Common myeloid progenitor, CD34-positive (primary cell): ENCODE measurements at places on chromosomes 16 and 17.

DNA sequence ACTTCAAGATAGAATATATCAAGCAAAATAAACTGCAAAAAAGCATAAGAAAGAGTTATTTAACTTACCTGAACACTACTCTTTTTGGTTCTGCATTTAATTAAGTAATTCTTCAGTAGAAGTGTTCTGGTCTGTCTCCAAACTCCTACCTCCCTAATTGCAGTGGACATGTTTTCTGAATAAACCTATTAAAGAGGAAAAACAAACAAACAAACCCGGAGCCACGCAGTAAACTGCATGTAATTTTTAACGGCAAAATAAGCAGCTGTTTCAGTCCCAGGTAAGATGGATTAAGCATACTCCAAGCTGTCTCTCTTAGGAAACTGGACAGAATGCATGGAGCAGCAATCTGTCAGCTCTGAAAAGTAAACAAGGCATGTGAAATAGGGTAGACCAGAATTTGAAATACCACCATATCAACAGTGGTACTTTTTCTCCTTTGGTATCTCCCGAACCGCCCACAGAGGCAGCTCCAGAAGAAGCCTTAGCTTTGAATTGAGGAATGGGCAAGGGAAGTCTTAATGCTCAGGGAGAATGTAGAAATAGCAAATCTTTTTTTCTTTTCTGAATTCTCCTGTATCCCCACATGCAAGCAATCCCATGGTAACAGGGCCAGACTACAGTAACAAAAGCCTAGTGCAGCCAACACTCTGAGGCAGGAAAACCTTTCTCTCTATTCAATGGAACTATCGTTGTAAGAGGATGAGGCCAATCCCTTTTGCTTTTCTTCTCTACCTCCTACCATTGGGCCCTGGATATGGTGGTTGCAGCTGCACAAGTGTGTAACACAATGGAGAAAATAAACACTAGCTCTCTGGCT is 12.5 kb downstream of the ABCA5 start:
- no peak for DNase-seq

DNA sequence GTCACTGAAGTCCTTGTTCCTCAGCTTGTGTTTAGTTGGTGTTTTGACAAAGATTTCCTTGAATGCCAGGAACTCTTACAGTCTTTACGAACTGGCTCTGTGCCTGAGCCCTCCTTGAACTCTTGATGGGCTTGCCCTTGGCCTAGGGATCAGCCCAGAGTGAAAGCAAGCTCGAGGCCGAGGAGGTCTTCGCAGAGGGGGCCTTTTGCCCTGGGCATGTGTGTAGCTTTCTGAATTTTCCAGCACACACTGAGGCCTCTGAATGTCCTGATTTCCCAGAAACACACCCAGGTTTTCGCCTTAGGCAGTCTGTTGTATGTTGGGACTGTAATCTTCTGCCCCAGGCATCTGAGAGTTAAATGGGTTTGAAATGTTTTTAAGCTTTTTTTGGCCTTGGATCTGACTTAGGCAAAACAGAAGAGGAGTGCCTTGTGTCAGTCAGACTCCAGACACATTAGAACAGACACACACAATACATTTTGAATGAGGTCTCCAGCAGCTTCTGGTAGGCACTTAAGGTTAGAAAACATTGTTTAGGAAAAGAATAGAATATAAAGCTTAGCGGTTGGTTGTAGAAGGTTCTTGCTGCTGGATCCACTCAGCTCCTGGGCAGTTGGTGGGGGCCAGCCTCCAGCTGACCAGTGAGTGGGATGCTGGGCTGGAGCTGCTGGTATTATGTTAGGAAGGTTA is 17.1 kb downstream of the FOXK2 start:
- DNase-seq, result no peak

GRCh38 chr16:85428168-85428898 is 184.8 kb upstream of the GSE1 start:
- DNase-seq, result peak; percentile 49

DNA sequence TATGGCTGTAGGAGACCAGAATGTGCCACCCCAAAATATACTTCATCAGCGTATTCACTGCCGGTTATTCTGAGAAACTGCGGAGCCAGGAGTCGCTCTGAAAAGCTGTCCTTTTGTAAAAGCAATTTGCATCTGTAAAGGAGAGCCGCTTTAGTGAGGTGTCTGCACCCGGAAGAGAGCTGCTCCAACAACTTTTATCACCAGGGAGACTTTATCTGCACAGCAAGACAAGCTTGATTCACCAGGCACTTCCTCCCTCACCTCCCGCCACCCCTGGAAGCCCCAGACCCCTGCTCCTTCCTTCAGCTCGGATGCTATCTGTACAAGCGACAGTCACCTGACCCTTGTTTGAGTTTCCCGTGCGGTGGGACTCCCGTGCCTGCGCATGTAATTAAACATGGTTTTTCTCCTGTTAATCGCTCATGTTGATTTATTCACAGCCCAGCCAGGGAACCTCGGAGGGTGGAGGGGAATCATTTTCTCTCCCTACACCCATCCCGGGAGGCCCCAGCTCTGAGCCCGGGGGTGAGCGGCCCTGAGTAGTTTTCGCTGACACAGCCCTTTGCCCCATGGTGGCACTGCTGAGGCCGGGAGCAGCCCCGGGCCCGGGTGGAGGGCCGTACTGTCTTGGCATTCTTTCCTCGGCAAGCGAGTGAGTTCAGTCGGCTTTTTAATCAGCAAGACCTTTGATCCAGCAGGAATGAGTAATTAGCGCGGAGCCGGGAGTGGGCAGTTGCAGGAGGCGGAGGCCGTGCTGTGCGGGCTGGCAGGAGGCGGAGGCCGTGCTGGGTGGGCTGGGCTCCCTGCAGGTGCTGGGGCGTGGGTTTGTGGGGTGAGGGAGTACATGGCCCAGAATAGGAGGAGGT is 222.7 kb upstream of the CIBAR2 start:
- DNase-seq, result peak; percentile 74

GRCh38 chr16:66064801-66065530 is 301.5 kb upstream of the CDH5 start:
- DNase-seq, result no peak

GRCh38 chr16:1385232-1385631 is 29.3 kb downstream of the UNKL start:
- DNase-seq, result no peak

DNA sequence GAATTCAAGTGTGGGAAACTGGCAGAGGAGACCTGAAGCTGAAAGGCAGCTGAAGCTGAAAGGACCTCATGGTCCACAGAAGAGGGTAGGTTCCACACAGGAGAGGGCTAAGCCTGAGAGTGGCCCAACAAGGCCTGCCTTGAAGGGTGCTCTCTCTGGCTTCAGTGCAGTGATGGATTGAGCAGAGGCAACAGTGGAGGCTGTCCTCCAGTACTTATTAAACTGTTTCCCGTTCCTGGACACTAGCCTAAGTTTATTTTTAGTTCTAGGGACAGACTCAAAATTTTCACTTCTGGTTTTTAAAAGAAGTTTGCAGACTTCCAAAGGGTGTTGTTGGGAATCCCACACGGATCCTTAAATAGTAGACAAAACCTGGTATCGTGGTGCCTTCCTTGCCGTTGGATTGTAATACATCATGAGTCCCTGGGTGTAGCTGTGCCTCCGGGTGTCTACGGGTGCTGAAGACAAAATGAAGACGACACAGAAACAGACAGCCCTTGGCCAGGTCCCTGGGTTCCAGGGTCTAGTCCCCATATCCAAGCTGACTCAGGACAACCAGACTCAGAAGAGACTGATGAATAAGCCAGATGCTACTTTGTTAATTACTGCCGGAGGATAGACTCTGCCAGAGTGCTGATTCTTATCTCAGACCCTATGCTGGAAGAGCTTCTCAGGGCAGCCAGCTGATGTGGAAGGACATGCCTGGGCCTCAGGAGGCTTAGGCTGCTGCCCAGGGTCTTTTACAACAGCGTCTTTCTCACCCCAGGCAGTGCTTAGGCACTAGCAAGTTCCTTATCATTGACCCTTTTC is 7.1 kb upstream of the CMTM4 start:
- no peak for DNase-seq

DNA sequence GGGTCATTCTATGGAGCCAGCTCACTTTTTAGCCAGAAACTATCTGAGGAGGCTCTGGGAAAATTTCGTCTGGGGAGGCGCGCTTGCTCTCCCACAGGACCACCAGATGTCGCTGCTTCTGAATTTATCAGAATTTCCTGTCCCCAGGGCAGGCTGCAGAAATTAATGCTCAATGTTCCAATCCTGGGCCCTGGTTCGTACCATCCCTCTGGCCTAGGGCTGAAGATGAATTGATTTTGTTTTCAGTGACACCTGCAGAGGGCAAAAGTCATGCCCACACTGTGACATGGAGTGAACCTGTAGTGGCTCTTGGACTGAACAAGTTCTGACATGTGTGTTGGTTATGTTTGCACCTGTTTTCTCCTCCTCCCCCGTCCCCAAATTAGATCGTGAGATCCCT is 482.6 kb downstream of the NPIPA7 start:
- peak; percentile 44 for DNase-seq

GRCh38 chr16:1413684-1414531 is 596 bp downstream of the UNKL start:
- peak; percentile 83 for DNase-seq

GRCh38 chr16:73399486-73399885 is 351.6 kb upstream of the ZFHX3 start:
- no peak for DNase-seq
